ENCODE measurements at places on chromosomes 7 and 10.

GRCh38 chr10:131186547-131187253, 124.8 kb downstream of the TCERG1L start:
- H3K27me3 ChIP-seq, result peaks cover 14% of the 10 kb centered on the region
- DNase-seq, result no peak
- no peak overlapping the region for H3K27ac ChIP-seq
- no peaks in the 10 kb centered on the region for H3K36me3 ChIP-seq
- H3K4me1 ChIP-seq, result no peaks in the 10 kb centered on the region

GRCh38 chr7:27189295-27189996, 4.4 kb upstream of the HOXA11 start:
- no peaks in the 10 kb centered on the region for H3K36me3 ChIP-seq
- no peaks in the 10 kb centered on the region for H3K27me3 ChIP-seq
- H3K4me3 ChIP-seq, result no peak overlapping the region
- peaks cover 7% of the 10 kb centered on the region for H3K4me1 ChIP-seq
- no peak overlapping the region for H3K27ac ChIP-seq

DNA sequence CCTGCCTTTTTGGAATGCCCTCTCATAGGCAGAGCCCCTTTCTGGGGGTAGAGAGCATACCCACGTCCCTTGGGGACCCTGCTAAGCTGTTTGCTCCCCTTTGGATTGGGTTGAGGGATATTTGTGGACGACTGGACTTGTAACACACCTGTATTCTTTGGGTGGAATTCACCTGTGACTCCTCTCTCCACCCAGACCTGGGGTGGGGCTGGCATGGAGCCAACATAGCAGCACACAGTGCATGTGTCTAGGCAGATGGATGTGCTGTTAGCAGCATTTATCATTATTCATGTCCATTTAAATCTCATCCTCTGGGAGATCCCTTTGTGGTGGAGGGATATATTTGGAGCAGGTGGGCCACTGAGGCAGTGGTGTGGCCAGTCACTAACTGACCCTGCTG, 51.0 kb downstream of the CDH23 start:
- no peaks in the 10 kb centered on the region for H3K36me3 ChIP-seq
- no peaks in the 10 kb centered on the region for H3K4me1 ChIP-seq
- no peak for DNase-seq
- H3K27me3 ChIP-seq, result no peaks in the 10 kb centered on the region

- peak overlapping the region; percentile 82 for H3K27ac ChIP-seq
- H3K4me1 ChIP-seq, result peaks cover 83% of the 10 kb centered on the region
- no peaks in the 10 kb centered on the region for H3K27me3 ChIP-seq
- H3K36me3 ChIP-seq, result peaks cover 43% of the 10 kb centered on the region
Measured at GRCh38 chr7:116540743-116541142, 15.9 kb downstream of the CAV1 start.

GRCh38 chr10:3534433-3534832, 250.6 kb downstream of the KLF6 start:
- no peaks in the 10 kb centered on the region for H3K36me3 ChIP-seq
- no peaks in the 10 kb centered on the region for H3K27me3 ChIP-seq
- no peak for DNase-seq
- H3K4me3 ChIP-seq, result no peak overlapping the region
- H3K4me1 ChIP-seq, result no peaks in the 10 kb centered on the region

- H3K4me3 ChIP-seq, result no peak overlapping the region
- no peaks in the 10 kb centered on the region for H3K36me3 ChIP-seq
- peaks cover 53% of the 10 kb centered on the region for H3K4me1 ChIP-seq
- no peaks in the 10 kb centered on the region for H3K27me3 ChIP-seq
Measured at GRCh38 chr10:46526682-46527038, 29.8 kb downstream of the GPRIN2 start.

GRCh38 chr7:100148559-100149328, at the start of gene LAMTOR4:
Gene LAMTOR4, plus strand, starts transcription at chr7:100148918. Its CDS starts 55 bp downstream, at chr7:100148973.
- peak within 1 kb of the TSS; percentile 95 for H3K4me3 ChIP-seq
- H3K27me3 ChIP-seq, result no peaks in the 10 kb centered on the region
- H3K27ac ChIP-seq, result peak within 1 kb of the TSS; percentile 87
- peak; percentile 99 for DNase-seq
